ENCODE measurements at places on chromosomes 5 and 9.
A peak's percentile ranks its signal among the peaks of the same experiment; 100 is the strongest.

- no peak for DNase-seq
Observed at GRCh38 chr5:14487897-14488570, 93.6 kb upstream of the OTULINL start.

DNA sequence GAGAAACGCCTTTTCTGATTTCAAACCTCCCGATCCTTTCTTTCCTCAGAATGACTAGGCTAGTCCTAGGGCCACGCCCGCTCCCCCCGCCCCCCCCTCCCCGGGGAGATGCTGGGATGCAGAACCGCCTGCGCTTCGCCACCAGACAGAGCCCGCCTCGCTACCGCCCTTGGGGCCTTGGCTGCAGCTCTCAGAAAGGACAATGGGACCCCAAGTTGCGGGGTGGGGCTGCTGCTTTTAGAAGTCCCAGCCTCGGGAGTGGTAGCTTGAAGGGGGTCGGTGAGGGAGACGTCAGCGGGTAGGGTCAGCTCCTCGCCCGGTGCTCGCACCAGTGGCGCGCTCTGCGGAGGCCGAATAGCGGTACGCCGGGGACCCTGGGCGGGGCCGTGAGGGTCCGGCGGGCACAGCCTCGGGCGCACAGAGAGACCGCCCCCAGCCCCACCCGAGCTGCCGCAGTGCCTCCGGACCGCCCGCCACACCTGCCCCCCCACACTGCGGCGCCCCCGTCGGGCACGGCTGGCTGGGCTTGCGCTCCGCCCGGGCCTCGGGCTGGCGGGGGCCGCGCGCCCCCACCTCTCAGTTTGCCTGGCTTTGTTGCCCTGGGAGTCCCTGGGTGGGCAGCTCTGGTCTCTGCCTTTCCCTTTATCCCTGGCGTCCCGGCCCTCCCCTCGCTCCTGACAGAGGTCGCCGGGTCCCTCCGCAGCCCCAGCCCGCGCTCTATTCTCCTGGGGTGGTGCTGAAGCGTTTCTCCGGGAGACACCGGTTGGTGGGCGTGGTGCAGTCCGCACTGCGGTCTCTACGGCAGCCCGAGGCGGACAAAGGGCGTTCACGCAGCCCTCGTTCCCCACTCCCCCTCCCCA is 1.2 kb downstream of the MAP1B start:
- DNase-seq: no peak

- DNase-seq: no peak
Observed at GRCh38 chr9:121261755-121262154, 6.2 kb upstream of the GSN start.

DNA sequence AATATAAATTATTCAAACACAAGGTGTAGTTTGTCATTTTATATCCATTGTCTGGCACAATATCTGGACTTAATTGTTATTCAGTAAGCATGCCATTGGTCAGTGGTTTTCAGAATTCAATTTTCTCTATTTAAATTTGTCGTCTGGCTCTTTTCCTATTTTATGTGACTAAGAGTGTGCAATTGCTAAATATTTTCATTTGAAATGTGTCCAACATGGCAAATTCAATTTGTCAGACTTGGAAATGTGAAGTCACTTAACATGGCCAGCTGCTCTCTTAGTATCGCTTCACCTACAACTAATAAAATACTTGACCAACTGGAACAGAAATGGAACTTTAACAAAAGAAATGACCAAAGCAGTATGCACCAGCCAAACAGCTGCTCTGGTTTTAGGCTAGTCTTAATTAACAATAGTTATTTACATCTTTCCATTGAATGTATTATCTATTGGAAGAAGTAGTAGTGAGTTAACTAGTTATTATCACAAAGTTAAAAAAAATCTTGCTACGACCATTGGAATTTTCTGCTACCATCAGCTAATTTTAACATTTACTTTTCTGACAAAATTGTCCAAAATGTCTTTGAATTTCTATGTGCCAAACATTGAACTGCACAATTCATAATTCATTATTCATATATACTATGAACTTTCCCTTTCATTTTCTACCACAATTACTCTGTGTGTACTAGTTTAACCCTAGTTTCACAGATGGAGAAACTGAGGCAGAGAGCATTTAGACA is 720.7 kb upstream of the FAM174A start:
- DNase-seq: no peak

DNA sequence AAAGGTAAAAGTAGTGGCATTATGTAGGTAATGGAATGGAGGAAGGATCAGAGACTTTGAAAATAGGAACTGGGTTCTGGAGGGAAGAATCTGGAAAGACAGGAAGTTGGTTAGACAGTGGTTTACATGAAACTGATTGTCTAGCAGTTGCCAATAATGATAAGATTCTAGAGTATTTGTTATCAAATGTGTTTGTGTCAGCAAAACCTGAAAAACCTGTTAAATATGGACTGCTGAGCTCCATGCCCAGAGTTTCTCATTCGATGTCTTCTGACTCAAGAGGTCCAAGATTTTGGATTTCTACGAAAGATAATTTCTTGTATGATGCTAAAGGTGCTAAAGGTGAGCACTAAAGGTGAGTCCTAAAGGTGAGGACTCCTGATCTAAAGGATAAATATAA is 515.0 kb upstream of the TUSC1 start:
- DNase-seq: no peak

DNA sequence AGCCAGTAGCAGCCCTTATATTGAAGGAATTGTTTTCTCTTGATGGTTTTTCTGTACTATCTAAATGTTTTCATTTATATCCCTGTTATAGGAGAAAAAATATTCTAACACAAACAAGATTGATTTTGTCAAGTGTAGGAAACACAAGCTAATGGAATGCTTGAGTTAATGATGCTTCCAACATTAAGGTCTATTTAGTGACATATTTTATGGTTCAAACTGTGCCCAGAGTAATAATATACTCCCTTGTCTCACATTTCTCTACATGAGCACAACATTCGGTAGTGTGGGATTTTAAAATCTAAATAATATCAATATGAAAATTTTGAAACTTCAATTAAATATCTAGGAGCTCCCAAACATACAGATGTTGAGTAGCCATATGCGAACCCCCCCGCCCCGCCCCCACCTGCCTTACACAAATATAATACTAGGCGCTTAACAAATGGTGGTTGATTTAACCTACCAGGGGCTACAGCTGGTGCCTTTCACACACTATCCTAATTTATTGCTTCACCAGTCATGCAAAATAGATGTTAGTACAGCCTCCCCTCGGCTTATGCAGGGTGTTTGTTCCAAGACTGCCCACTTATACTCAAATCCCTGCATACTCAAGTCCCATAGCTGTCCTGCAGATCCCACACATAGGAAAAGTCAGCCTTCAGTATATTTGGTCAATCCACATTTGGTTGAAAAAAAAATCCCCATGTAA is 124.1 kb upstream of the ACO1 start:
- DNase-seq: no peak

DNA sequence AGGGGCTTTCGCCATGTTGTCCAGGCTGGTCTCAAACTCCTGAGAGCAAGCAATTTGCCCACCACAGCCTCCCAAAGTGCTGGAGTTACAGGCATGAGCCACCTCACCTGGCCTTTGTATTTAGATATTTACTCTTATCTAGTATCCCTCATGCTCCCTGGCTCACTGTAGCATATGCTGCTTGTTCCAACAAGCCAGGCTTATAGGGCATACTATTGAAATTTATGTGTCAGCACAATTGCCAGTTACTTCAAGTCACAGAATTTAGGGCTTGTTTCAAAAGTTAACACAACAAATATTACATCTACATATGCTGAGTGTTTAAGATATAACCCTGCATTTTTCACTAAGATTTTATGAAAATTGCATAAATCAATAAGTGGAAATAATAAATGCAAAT is 469.2 kb upstream of the ZNF608 start:
- DNase-seq: no peak

DNA sequence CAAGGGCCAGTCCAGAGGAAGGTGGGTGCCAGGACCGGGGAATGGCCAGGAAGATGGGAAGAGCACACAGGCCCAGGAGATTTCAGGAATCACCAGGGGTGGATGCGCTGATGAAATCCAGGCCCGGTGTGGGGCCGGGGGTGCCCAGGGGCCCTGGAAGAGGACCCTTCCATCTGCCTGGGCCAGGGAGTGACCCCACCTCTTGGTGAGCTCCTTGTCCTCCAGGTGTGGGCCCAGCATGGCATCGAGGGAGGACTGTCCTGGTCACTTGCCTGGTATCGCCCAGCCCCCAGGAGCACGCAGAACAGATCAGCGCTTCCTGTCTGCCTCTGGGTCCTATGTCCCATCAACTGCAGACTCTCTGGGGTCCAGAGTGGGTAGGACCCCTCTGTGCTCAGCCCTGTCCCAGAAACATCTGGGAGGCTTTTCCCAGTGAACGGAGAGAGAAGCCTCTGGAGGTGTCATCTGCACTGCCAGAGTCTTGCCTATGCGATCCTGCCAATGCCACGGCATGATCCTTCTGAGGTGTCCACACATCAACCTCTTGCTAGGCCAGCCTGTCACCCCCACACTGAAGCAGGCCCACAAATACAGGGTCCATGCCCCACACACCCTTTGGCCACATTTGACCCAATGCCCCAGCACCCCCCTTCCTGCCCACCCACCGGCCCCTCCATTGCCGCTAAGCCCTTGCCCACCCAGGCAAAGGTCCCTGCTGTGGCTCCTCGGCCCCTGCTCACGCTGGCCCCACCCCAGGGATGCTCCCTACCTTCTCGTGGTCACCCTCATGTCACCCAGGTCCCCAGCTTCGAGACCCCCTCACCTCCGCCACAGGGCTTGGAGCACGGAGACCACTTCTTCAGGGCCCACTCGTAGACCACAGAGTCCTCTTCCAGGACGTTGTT is 67.2 kb downstream of the ZNF354C start:
- no peak for DNase-seq

- DNase-seq: no peak
Observed at GRCh38 chr5:144731786-144732185, 561.1 kb downstream of the KCTD16 start.

DNA sequence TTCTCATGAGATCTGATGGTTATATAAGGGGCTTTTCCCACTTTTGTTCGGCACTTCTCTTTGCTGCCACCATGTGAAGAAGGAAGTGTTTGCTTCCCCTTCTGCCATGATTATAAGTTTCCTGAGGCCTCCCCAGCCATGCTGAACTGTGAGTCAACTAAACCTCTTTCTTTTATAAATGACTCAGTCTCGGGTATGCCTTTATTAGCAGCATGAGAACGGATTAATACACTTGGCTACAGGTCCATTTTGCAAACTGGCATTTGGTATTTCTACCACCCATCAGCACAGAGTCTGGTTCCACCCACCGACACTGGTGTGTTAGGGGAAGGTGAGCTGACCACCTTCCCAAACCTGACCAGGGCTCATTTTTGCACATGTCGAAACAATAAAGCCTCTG is 47.9 kb upstream of the RARS1 start:
- DNase-seq: no peak

DNA sequence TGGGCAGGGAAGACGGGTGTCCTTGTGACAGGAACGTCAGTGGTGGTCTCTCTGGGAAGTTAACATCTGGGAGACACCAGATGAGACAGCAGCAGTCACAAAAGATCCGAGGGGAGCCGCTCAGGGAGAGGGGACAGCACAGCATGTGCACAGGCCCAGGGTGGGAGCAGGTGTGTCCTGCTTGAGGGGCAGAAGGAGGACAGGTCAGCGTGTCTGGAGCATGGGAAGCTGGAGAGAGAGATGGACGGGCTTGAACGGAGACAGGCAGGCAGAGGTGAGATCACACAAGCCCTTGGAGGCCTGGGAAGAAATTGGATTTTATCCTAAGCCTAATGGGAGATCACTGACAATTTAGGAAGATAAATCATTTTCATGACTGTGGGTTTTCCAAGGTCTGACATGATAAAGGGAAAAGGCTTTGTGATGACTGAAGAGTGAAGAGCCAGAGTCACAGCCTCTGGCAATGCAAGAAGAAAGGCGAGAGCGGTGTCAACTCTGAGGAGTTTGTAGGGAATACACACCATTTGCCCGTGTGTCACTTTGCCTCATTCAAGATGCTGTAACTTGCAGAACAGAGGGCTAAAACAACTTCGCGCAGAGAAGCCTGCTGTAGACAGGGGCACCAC is 88.3 kb downstream of the FSTL4 start:
- no peak for DNase-seq

DNA sequence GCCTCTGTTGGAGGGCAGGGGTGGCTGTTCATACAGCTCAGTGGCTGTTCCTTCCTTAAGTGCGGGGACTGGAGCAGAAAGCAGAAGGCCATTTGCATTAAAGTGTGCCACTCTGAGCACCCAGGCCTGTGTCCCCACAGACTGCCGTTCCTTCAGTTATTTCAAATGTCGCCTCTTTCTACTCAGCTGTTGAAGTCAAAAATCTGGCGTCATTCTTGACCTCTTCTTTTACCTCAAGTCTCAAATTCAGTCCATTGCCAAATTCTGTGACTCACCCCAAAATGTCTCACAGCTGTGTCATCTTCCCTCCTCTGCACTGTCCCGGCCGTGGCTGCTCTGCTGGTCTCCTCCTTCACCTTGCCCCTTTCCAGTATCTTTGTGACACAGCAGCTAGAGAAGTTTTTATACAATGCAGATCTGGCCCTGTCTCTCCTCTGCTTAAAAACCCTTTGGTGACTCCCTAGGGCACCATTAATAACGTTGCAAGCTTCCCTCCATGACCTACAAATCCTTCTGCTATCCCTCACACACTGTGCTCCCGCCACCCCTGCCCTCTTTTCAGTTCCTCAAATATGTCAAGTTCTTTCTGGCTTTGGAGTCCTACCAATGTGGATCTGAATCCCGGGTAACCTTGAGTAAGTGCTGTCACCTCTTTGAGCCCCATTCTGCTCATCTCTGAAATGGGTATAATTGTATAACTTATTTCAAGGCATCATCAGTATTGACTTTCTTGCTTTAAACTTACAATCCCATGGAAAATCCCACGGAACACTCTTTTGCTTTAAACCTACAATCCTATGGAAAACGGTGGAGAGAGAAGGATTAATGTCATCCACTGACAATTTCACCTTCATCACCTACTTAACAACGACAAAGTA is 98.3 kb upstream of the BOD1 start:
- peak; percentile 76 for DNase-seq

GRCh38 chr5:59724482-59725391 is 168.8 kb downstream of the PDE4D start:
- DNase-seq: no peak

GRCh38 chr5:159784993-159785392 is 131.3 kb upstream of the ADRA1B start:
- no peak for DNase-seq

GRCh38 chr9:94168203-94169000 is 84.1 kb downstream of the PTPDC1 start:
- DNase-seq: no peak

GRCh38 chr9:136611606-136612005 is 51.1 kb upstream of the EGFL7 start:
- no peak for DNase-seq

Measured in hematopoietic multipotent progenitor cell treated with erythropoietin and hydrocortisone succinate and interleukin-3 and kit ligand, for 17 days (in vitro differentiated cells).